ENCODE measurements at places on chromosomes 11 and 22.
A peak's percentile ranks its signal among the peaks of the same experiment; 100 is the strongest.

DNA sequence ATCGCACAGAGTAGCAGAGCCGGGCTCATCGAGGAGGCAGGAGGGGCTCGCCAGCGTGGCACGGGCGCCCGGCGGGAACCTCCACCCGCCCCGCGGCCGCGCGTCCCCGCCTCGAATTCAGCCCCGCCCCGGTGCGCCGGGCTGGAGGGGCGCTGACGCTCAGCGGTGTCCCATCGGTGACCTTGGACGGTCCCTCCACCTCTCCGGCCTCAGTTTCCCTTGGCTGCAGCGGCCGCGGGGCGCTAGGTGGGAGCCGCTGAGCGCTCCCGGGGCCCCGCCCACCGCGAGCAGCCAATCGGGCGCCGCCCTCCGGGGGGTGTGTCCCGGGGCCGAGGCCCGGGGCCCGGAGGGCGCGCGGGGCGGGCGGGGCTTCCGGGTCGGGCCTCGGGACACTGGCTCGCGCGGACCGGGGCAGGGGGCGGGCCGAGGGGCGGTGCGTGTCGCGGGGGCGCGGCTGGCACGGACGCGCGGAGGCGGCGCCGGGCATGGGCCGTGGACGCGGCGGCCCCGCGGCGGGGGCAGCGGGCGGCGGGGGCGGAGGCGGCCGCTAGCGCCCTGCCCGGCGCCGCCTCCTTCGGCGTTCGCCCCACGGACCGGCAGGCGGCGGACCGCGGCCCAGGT, at the start of gene PPARA:
PPARA (plus strand) TSS at position 493 of the 621 bp plus-strand sequence. CDS start 47,858 bp downstream, outside the sequence.
- DNase-seq: peak; percentile 83

GRCh38 chr22:20147237-20147988, 3.4 kb downstream of the CCDC188 start:
- no peak for DNase-seq

DNA sequence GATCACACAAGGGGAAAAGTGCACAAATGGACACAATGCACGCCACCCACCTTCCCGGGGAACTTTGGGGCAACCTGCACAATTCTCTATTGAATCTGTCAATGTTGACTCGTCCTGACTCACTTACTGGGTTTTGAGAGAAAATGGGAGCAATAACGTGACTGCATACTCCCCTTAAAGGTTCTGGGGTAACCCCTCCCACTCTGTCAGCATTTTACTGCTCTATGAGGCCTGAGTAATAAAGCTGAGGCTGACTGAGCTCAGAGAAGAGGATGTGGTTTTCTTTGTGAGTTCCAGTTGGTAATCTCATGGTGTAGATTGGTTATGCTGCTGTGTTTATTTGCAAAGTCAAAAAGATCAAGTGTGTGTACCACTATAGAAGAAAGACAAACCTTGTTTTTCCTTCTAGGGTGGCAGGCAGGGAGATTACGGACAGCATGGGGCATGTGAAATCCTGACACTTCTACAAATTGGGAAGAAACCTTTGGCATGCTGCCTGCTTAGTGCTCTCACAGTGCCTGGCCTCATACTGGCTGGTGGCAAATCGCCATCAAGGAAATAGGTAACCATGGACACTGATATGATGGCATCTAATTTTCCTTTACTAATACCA, 16.1 kb upstream of the APOA1 start:
- DNase-seq: peak; percentile 88

DNA sequence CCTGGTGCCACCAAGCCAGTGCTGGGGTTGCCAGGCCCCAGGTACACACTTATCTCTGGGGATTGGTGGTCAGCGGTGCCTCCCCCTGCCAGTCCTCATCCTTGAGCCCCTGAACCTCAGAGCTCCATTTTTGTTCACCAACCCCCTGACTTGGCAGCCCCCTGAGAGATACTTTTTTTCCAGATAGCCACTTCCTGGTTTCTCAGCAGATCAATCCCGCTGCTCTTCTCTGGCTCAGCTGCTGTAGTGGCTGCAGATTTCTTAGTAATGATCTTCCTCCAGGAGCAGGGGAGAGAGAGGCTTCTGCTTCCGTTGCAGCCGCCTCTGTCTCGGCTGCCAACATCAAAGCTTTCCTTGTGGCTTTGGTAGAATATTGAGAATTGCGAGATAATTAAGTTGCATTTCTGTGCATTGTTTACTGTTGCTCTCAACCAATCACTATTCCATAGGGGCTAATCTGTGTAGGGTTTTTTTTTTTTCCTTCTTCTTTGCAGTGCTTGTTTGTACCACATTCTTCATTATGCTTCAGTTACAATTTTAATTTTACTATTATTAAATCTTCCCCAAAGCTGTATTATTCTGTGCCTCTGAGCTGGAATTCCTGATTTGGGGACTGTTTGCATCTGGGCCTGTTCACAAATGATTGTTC, 92.1 kb downstream of the PKNOX2 start:
- no peak for DNase-seq

GRCh38 chr11:104163100-104164027, 583 bp downstream of the PDGFD start:
- DNase-seq: no peak

All from inflammatory macrophage treated with lipopolysaccharide for 4 hours (primary cell).